GM04503 (cell line): ENCODE measurements at places on chromosomes 13 and 19.

DNA sequence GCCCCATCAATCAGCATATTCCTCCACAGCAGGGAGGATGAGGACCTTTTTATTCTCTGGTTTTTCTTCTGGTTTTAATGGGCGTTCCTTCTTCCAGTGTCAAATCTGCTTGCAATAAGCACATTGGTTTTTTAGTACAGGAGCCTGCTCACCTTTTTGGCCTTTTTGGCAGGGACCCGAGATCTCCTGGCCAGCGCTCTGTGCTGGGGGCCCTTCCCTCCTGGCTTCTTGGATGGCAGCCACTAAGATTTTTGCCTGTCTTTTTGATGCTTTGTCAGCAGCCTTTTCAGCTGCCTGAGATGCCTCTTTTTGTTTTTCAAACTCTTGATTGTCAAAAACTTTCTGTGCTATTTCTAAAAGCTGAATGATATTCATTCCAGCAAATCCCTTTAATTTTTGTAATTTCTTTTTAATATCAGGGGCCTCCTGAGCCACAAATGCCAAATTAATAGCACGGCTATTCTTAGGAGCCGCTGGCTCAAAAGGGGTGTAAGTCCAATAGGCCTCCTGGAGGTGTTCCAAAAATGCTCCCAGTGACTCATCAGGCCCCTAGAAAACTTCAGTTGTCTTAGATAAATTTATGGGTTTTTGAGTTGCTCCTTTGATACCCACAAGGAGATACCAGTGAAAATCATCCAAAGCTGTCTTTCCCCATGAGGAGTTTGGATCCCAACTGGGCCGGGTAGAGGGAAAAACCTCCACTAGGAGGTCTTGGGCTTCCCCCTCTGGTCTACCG, 73.0 kb downstream of the ZNF100 start:
- DNase-seq = no peak

DNA sequence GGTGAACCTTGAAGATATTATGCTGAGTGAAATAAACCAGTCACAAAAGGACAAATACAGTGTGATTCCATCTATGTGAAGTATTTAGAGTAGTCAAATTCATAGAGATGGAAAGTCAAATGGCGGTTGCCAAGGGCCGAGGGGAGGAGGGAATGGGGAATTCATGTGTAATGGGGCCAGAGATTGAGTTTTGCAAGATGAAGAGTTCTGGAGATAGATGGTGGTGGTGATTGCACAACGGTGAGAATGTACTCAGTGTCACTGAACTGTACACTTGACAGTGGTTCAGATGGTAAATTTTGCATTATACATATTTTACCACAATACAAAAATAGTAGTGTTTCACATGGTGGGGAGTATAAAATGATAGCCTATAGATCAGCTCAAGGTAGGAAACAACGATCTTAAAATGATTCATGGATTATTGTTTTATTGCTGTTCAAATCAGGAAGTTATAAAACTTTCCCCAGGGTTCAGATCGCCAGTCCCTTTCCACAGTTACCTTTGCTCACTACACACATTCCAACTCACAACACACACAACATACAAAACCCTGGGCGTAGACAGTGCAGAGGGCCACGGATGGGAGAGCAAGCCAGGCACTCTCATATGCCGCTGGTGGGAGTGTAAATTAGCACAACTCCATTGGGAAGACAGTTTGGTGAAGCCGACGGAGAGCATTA, 219.9 kb downstream of the ZIC5 start:
- DNase-seq = no peak

DNA sequence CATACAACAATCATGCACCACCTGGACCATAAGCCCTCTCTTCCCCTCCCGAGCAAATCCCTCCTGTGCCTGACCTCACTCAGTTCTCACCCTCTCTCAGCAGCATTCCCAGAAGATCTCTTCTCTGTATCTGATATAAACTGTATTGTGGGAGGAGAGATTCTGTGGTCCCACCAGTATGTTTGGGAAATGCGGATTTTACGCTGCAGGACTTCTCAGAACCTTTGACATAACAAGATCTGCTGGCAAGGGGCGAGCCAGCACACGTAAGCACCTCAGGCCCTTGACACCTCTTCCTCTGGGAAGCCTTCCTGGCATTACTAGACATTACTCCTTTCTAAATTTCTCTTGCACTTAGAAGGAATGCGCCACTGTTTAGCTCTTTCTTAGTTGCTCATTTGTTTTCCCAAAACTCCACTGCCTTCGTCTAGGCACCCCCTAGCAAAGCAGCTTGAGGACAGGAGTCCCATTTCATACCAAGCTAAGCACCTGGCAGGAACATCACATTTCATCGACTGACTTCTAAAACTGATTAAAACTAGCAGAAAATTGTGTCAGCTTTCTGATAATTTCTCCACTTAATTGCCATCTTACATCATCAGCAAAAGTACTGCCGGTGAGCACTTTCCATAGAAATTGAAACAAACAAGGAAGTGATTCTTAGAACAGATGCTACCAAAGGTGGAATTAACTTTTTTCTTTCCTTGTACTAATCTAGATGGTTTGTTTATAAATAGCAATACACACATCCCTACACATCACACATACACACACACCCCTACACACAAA, 63.2 kb downstream of the CCDC70 start:
- no peak for DNase-seq

- DNase-seq = no peak
Observed at GRCh38 chr19:31709476-31709875, 360.2 kb upstream of the TSHZ3 start.

DNA sequence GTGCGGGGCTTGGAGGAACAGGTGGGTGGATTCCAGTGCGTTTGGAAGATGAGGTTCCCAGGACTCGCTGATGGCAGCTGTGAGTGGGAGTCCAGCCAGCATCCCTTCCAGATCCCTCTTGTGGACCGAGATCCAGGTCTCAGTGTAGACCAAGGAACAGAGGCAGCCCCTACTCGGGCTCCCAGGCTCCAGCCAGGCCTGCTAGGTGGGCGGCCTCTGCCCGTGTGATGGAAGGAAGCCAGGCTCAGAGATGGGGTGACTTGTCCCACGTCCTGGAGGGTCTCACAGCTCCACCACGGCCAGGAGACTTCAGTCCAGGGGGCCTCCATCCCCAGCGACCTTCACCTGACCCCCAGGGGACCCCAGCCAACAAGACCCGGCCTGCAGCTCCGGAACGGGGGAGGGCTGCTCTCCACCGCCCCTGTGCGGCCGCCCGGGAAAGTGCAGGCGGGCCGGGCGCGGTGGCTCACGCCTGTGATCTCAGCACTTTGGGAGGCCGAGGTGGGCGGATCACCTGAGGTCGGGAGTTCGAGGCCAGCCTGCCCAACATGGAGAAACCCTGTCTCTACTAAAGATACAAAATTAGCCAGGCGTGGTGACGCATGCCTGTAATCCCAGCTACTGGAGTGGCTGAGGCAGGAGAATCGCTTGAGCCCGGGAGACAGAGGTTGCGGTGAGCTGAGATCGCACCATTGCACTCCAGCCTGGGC, 729 bp upstream of the MADCAM1 start:
- DNase-seq = no peak

DNA sequence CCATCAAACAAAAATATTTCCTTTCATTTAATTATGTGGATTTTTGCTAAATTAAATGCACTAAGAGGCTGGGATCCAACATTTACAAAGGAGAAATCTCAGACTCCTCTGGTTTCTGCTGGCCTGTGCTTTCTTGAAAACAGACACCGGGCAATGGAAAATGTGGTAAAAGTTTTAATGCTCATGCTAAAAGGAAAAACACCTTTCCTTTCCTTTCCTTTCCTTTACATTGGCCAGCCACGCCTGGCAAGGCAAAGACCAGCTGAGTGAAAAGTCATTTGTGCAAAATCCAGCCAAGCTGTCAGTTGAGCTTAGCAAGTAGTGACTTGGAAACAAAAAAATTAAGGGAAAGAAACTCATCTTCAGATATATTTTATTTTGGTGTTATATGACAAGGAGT, 240.3 kb downstream of the LACC1 start:
- DNase-seq = no peak

- DNase-seq = no peak
Observed at GRCh38 chr13:88136098-88136790, 465.1 kb downstream of the SLITRK5 start.

DNA sequence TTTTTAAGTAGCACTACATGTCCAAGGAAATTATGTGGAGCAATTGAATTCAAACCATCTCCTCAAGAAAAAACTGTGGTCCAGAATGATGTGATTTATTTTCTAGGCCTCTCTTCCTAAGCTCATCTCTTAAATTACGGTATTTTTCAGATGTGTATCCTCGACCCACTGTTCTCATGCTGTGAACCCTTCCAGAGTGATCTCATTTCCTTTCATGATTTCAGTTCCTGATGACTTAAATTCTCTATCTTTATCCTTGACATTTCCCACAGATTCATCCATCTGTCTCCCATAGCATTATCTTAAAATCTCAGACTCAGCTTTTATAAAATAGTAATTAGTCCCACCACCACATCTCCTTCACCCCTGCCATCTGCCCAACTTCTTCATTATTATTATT, 117.6 kb upstream of the SPRY2 start:
- no peak for DNase-seq

DNA sequence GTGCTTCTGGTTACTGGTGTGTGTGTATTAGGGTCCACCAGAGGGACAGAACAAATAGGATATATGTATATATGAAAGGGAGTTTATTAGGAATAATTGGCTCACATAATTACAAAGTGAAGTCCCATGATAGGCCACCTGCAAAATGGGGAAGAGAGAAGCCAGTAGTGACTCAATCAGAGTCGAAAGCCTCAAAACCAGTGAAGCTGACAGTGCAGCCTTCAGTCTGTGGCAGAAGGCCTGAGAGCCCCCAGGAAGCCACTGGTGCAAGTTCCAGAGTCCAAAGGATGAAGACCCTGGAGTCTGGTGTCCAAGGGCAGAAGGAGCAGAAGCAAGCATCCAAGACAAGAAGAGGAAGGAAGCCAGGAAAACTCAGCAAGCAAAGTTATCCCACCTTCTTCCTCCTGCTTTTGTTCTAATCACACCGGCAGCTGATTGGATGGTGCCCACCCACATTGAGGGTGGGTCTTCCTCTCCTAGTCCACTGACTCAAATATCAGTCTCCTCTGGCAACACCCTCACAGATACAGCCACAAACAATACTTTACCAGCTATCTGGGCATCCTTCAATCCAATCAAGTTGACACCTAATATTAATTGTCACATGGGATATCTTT, 21.7 kb upstream of the SCEL start:
- no peak for DNase-seq

- DNase-seq = no peak
Observed at GRCh38 chr19:28914173-28914572, 298.8 kb downstream of the UQCRFS1 start.

- no peak for DNase-seq
Observed at GRCh38 chr13:41941174-41941573, 19.7 kb downstream of the VWA8 start.

DNA sequence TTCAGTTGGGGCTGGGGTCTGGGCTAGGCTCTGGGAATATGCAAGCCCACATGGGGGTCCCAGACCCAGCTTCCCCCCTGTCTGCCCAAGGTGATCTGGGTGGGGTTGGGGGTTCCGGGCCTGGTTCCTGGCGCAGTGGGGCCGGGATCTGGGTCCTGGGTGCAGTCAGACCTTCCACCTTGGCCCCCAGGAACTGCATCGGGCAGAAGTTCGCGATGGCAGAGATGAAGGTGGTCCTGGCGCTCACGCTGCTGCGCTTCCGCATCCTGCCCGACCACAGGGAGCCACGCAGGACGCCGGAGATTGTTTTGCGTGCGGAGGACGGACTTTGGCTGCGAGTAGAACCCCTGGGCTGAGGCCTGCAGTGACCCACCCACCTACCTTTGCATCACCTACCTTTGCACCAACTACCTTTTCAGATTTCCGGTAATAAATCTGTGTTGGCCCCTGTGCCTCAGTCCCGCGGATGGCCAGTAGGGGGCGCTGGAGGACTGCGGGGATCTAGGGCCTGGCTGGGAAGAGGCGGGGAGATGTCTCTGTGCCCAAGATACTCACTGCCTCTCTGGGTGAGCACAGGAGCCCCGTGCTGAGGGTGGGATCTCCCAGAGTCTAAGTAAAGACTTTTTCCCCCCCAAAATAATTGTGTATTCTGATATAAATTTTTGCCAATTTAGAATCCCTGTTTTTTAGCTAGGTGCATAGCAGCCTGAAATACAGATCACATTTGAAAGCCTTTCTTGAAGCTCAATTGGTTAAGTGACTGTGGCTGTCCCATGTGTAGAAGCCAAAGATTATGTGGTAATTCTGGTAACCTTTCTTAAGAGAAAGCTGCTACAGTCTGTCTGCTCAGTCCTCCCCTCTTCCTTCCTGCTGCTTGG, 11.5 kb upstream of the CYP4F3 start:
- DNase-seq = no peak

GRCh38 chr13:73111331-73111730, 52.5 kb downstream of the KLF5 start:
- DNase-seq = no peak

GRCh38 chr13:22050951-22051563, 380.2 kb downstream of the FGF9 start:
- no peak for DNase-seq

DNA sequence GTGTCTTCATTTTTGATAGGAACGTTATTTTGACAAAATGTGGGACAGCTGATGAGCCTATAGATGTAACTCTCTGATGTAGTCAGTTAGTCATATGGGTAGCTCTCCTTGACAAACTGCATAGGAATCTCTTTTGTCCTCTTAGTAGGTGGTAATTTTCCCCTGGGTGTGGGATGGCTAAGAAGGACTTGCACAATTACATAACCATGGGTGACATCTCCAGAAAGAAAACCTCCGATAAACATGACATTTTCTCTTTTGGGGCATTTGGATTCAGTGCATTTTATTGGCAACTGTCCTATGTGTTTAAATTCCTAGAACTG, 41.8 kb downstream of the IGFL3 start:
- no peak for DNase-seq

- no peak for DNase-seq
Observed at GRCh38 chr13:99813336-99814095, 158.1 kb downstream of the ZIC5 start.

DNA sequence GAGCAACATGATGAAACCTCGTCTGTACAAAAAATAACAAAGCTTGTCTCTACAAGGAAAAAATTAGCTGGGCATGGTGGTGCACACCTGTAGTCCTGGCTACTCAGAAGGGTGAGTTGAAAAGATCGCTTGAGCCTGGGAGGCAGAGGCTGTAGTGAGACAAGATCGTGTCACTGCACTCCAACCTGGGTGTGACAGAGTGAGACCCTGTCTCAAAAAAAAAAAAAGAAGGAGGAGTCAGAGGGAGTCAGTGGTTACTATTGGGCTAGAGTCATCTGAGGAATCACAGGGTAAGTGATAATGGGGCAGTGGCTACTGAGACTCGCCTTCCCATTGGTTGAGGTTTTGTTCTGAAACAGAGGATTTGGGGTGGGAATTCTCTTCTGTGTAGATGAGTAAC, 1.9 kb upstream of the GPI start:
- no peak for DNase-seq

GRCh38 chr19:28196961-28197360, 1016.0 kb downstream of the UQCRFS1 start:
- DNase-seq = no peak

DNA sequence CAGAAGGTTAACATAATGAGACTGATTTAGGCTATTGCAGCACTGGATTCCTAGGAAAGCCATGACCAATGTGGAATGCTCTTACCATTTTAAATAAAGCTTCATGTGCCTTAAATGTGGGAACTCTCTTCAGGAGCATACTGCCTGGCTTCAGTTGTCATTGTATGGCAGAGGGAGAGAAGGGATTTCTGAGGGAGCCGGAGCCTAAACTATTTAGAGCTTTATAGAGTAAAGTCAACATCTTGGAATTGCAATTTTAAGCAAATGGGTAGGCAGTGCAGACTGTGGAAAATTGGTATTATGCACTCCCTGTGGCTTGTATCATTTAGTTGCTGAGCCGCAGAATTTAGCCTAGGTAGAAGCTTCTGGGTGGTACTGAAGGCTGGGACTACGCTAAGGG, 2041.4 kb downstream of the PCDH9 start:
- no peak for DNase-seq
